Putamen (tissue), 1 donor: ENCODE measurements at places on chromosomes 6 and 20.

- DNase-seq: no peak
Observed at GRCh38 chr20:49450281-49450721, 32.2 kb downstream of the KCNB1 start.

DNA sequence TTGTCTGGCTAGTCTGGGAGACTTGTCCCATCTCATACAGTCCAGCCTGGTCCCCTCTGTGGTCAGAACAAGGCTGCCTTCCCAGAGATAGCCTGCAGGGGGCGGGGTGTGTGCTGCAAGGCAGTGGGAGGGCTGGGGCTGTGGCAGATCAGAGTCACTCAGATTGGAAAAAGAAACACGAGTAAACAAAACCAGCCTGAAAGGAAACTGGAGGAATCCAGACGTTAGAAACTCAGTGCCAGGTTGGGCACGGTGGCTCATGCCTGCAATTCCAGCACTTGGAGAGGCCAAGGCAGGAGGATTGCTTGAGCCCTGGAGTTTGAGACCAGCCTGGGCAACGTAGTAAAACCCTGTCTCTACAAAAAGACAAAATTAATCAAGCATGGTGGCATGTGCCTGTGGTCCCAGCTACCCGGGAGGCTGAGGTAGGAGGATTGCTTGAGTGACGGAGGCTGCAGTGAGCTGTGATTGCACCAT lies 20.2 kb downstream of the LEMD2 start:
- DNase-seq: peak; percentile 52

DNA sequence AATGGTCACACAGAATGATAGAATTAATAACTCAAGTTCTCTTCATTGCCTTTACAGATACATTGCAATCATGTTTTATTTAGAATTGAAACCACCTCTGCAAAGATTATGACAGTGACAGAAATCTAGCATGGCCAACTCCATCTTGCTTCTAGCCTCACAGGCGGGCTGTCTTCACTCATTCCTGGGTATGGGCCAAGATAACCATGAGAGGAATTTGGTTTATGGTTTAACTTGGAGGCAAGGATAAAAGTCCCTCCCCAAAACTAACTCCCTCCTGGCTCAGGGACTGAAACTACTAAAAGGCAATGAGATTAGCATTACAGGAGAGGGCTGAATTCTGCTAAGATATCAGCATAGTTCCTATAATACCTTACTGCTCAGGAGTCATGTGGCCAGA lies 95.2 kb upstream of the CST7 start:
- DNase-seq: no peak

GRCh38 chr6:125835221-125835744 lies 44.5 kb downstream of the NCOA7 start:
- DNase-seq: no peak

DNA sequence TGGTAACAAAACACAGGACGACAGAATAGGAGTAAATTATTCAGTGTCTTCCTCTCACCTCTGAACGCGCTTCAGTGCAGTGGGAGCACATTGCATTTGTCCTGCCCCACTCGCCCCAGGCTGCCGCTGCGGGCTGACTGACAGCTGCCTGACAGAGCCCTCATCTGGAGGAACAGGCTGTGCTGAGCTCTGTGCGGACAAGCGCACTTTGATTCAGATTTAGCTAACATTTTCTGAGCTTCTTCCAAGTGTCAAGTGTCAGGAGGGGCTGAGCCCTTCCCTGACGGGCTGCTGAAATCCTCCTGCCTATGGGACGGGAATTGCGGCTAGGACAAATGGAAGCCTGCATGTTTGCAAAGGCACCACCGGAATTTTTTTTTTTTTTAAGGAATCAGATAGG lies 383.0 kb upstream of the CDH4 start:
- DNase-seq: no peak
